ENCODE measurements at places on chromosomes 6 and 20.
A peak's percentile ranks its signal among the peaks of the same experiment; 100 is the strongest.

DNA sequence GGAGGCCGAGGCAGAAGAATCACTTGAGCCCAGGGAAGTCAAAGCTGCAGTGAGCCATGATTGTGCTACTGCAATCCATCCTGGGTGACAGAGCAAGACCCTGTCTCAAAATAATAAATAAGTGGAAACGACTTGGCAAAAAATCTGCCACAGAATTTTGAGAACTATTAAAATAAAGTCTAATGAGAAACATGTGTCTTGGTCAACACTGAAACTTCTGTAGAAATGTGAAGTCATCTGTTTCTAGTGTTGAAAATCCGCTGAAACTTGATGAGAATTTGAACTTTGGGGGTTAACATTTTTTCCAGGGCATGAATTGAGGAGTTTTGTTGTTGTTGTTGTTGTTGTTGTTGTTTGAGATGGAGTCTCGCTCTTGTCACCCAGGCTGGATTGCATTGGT is 29.0 kb upstream of the BCLAF1 start:
- DNase-seq = no peak

GRCh38 chr20:24598996-24599395 is 129.6 kb downstream of the SYNDIG1 start:
- no peak for DNase-seq

GRCh38 chr20:2507464-2507863 is 1.3 kb downstream of the ZNF343 start:
- DNase-seq = no peak

DNA sequence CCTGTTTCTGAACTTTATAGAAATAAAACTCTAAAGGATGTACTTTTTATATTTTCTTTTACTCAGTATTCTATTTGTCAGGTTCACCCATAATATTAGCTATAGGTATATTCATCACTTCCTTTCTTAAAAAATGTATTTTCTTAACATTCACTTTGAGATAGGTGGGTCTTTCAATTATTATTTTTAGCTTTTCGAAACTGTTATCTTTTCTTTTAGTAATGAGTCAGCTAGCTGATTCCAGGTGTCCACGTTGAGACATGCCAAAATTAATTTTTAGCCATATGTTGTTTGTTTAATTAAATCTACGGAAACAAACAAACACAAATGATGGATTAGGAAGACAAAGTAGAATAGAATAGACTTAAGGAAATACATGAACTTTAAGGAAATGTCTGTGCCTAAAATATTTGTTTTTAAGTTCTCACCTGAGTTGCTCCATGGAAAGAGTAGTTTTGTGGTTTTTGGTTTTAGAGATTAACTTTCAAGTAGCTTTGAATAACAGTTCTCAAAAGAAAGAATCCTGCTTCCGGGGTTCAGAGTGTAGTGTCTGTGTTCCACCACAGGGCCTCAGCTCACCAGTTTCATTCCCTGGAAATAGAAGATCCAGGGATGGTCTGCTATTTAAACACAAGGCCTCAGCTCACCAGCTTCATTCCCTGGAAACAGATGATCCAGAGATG is 435.0 kb downstream of the HAO1 start:
- DNase-seq = no peak

DNA sequence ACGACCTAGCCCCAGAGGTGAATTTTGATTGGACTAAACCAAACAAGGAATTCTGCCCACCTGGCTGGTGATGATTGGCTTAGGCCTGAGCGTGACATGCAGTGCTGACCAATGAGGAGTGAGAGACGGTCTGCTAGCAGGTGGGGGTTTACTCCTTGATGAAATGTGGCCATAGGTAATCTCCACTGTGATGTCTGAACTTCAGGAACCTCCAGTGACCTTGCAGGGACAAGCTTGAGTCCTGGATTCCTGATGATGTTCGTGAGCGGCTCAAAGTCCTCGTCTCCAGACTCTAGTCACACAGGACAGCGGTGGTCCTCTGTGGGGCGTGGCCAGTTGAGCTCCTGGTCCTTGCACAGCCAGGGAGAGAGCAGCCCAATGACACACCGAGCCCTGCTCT is 8.4 kb downstream of the VSX1 start:
- no peak for DNase-seq

DNA sequence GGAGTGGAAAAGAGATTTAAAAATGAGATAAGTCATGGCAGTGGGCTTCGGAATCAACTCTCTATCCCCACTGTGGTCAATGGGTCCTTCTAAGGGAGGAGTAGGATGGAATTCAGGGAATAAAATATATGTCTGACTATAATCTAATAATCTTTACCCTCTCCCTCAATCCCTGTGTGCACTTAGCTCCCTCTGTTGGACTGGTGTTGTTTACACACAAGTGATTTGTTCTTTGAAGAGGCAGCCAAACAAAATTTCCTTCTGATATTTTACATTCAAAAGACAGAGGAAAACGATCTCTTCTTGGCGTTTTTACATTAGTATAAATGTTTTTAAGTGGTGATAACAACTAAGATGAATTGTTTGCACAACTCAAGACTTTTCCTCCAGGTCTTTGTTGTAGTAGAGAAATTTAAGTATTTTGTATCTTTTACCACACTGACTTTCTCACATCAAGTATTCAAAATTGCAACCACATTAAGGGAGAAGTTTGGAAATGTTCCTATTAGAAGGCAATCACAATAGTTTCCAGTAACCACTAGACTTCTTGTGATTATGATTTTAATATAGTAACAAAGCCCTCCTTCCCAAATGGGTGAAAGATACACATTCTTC is 317.8 kb downstream of the CENPW start:
- no peak for DNase-seq

GRCh38 chr20:59223182-59223601 is 59.6 kb downstream of the ZNF831 start:
- DNase-seq = no peak

DNA sequence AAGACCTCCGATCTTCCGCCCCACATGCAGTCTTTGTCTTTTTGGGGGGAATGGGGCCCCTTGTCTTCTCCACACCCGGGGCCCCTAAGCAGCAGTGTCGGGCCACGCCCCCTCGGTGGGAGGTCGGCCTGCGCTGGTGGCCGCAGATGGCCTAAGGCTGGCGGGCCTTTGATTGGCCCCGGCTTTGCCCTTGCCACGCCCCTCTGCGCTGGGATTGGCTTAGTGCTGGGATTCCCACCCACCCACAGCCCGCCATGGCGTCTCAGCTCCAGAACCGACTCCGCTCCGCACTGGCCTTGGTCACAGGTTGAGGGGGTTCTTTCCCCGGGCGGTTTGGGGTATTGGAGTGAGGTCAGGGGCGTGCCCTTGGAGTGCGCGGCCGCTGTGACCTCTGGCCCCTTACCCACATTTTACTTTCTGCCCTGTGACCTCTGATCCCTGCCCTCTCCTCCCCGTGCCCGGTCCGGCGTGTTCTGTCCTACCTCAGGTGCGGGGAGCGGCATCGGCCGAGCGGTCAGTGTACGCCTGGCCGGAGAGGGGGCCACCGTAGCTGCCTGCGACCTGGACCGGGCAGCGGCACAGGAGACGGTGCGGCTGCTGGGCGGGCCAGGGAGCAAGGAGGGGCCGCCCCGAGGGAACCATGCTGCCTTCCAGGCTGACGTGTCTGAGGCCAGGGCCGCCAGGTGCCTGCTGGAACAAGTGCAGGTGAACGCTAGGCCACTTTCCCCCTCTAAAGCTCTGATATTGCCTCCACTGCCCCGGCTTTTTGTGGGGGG is at the start of gene HSD17B8:
Gene HSD17B8 (plus strand): TSS at position 241 of the 776 bp plus-strand sequence. CDS start 14 bp downstream, at position 255.
- peak; percentile 94 for DNase-seq

DNA sequence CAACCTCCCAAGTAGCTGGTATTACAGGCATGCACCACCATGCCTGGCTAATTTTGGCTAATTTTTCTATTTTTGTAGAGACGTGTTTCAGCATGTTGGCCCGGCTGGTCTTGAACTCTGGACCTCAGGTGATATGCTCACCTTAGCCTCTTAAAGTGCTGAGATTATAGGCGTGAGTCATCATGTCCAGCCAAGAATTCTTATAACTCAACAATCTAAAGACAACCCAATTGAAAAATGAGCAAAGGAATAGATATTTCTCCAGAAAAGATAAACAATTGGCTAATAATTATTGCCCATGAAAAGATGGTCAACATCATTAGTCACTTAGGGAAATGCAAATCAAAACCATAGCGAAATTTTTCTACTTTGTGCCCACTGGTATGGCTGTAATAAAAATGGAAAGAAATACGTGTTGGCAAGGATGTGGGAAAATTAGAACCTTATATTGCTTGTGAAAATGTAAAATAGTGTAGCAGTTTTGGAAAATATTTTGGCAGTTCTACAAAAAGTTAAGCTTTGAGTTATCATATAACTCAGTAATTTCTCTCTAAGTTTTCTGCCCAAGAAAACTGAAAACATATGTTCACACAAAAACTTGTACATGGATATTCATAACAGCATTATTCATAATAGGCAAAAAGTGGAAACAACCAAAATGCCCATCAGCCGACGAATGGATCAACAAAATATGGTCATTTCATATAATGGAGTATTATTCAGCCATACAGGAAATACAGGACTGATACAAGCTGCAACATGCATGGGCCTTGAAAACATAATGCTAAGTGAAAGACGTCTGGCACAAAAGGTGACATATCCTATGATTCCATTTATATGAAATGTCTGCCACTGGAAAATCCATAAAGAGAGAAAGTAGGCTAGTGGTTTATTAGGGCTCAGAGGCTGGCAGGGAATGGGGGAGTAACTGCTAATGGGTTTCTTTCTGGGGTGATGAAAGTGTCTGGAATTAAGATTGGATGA is 87.8 kb downstream of the UTRN start:
- DNase-seq = no peak

DNA sequence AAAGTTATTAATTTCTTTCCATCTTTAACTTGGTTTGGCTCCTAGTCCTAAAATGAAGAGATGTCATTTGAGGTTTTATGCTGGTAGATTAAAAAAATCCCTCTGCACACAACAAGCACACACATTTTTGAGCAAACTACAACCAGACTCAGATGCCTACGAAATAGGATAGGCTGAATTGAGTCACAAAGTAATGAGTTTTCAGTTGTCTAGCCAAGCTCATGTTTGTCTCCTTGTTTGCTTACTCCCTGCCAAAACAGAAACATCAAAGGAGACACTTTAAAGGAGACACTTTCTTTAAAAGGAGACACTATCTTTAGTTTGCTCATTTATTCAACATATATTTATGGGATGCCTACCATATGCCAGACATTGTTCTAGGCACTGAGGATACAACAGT is 56.2 kb downstream of the TPBG start:
- no peak for DNase-seq

DNA sequence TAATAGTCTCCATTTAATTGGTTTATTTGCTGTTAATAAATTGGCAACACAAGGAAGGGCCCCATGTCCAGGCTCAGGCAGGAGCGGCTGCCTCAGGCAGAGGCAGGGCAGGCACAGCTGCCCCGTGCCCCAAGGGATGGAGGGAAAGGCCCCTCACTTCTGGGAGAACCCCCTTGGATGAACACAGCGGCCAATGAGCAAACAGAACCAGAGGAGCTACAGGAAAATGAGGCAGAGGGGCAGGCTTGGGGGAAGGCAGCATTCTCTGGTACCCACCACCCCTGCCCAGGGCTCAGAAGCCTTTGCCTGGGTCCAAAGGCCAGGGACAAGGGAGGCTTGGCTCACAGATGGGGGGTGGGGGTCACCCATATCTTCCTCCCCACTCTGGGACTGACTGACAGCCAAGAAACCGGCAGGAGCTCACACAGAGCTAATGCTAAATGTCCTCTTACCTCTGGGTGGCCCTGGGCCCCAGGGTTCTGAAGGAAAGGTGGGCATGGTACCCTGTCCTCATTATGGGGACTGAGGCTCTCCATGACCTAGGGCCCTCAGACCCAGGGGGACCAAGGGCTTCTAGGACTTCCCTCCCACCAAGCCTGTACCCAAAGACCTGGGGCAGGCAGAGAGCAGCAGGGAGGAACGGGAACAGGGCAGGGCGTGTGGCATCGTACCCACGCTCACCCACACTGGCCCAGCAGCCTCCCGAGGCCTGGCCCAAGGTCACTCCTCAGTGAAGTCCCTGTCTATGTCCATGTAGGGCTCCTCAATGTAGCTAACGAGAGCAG is 47.0 kb downstream of the MYH7B start:
- no peak for DNase-seq

GRCh38 chr6:155882527-155883333 is 427.1 kb upstream of the NOX3 start:
- DNase-seq = peak; percentile 9

- DNase-seq = no peak
These were observed 68.6 kb upstream of the CCN6 start for GRCh38 chr6:111985202-111985731.

GRCh38 chr6:57224769-57225515 is 2.8 kb upstream of the RAB23 start:
- DNase-seq = no peak

GRCh38 chr6:42761287-42762067 is 15.6 kb upstream of the TBCC start:
- no peak for DNase-seq

DNA sequence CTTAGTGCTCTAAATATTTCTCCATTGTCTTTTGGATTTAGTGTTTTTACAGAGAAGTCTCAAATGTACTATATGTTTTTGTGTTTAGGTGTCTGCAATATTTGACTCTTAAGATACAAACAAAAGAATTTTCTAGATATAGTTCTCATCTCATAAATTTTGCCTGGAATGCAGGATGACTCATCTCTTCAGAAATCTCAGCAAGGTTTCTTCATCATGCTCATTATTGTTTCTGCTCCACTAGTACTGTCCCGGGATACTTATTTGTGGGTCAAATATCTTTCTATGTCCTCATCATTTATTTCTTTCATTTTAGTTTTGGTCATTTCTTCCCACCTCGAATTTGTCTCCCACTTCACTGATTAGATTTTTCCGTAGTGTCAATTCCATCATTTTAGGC is 9.5 kb downstream of the AHI1 start:
- no peak for DNase-seq

GRCh38 chr20:4726710-4727397 is 5.1 kb downstream of the PRND start:
- peak; percentile 57 for DNase-seq

DNA sequence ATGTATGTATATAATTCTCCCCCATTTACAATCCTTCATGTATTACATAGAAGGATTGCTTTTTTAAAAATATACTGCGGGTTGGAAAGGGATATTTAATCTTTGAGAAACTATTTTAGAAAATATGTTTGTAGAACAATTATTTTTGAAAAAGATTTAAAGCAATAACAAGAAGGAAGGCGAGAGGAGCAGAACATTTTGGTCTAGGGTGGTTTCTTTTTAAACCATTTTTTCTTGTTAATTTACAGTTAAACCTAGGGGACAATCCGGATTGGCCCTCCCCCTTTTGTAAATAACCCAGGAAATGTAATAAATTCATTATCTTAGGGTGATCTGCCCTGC is 3.6 kb downstream of the FOXC1 start:
- DNase-seq = no peak

DNA sequence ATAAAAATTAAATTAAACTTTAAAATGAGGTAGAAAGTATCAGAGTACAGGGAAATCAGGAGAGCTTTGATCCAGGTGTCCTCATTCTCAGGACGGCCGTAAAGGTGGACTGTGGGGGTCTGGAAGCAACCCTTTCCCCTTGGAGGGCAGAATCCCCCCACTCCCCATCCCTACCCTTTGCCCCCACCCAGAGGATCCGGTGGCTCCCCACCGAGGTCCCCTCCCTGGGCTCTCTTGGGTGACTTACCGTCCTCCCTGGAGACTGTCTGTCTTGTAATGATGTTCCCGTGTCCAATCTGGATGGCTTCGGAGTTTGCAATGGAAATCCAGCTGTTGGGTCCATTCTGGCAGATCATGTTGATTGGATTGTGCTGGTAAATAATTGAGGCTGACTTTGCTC is 7.3 kb downstream of the ZBP1 start:
- peak; percentile 6 for DNase-seq
